ENCODE measurements at places on chromosomes 12 and 14. TPM values are rescaled to one million over a fixed set of nuclear protein-coding genes. Genes with fewer than 3 reads are reported as not detected.

KRT79 gene
- not detected for total RNA-seq

ALG10B gene
- 3.5 TPM for total RNA-seq

CLEC4D gene
- not detected for total RNA-seq

EID3 gene
- total RNA-seq = 2.5 TPM

RD3L gene
- total RNA-seq = not detected

PARP11 gene
- 8.0 TPM for total RNA-seq

DIP2B gene
- total RNA-seq = 22.0 TPM

ACOT6 gene
- total RNA-seq = 0.13 TPM

PRIMA1 gene
- total RNA-seq = 4.9 TPM

AQP5 gene
- total RNA-seq = 2.7 TPM

KLHL33 gene
- 0.17 TPM for total RNA-seq

NANOG gene
- 330 TPM for total RNA-seq

TPH2 gene
- 0.55 TPM for total RNA-seq

AKAP6 gene
- total RNA-seq = 0.63 TPM

ABCD2 gene
- total RNA-seq = 0.05 TPM

INHBE gene
- total RNA-seq = 5.0 TPM

CACNA2D4 gene
- 0.46 TPM for total RNA-seq

IL22 gene
- not detected for total RNA-seq

TOMM20L gene
- not detected for total RNA-seq

TSPAN8 gene
- 0.16 TPM for total RNA-seq

GPR132 gene
- 0.09 TPM for total RNA-seq
